ENCODE measurements at places on chromosomes 13 and 19. TPM values are rescaled to one million over a fixed set of nuclear protein-coding genes. Genes with fewer than 3 reads are reported as not detected.

Gene S1PR4
- 1.3 TPM for total RNA-seq

Gene LILRA1
- not detected for total RNA-seq

Gene ZNF177
- 5.8 TPM for total RNA-seq

Gene MEF2B
- total RNA-seq = not detected

Gene MBD3L3
- total RNA-seq = not detected
